GM23338 (cell line): ENCODE measurements at places on chromosomes 12 and 14.

GRCh38 chr12:34607520-34608195 lies 585.4 kb downstream of the ALG10 start:
- no peak for DNase-seq

GRCh38 chr14:62763951-62764350 lies 281.3 kb downstream of the KCNH5 start:
- no peak for DNase-seq

DNA sequence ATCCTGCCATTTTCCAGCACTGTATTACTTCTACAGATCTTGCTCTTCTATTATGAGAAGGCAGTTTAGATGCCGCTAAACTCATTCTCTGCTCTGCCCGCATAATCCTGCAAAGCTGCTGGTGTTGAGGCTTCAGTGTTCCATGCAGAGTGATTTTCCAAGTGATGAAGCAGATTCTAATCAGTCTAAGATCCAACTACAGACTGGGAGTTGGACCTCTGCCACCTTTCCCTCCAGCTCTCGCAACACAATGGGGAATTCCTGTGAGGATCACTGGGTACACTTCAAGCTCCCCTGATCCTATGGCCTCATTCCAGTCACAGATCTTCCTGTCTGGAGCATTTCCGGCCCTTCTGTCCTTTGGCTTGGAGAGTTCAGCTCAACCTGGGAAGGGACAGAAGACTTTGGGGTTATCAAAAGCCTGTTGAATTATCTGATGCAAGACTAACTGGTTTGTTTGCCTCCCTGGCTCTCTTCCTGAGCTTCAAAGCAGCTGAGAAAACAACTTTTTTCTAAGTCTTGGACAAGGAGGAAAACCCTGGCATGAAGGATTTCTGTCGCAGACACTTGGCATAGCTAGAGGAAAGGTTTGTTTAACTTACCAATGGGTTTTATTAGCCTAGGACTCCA lies 333.9 kb downstream of the ZFP36L1 start:
- DNase-seq, result peak; percentile 60

GRCh38 chr12:53060064-53060720 lies 10.3 kb downstream of the TNS2 start:
- no peak for DNase-seq

- peak; percentile 68 for DNase-seq
Observed at GRCh38 chr14:21711360-21711961, 37.8 kb upstream of the OR4E1 start.

GRCh38 chr14:105843444-105844046 lies 317.2 kb downstream of the TMEM121 start:
- no peak for DNase-seq

- DNase-seq, result no peak
Observed at GRCh38 chr14:94751321-94751720, 18.6 kb downstream of the GSC start.

DNA sequence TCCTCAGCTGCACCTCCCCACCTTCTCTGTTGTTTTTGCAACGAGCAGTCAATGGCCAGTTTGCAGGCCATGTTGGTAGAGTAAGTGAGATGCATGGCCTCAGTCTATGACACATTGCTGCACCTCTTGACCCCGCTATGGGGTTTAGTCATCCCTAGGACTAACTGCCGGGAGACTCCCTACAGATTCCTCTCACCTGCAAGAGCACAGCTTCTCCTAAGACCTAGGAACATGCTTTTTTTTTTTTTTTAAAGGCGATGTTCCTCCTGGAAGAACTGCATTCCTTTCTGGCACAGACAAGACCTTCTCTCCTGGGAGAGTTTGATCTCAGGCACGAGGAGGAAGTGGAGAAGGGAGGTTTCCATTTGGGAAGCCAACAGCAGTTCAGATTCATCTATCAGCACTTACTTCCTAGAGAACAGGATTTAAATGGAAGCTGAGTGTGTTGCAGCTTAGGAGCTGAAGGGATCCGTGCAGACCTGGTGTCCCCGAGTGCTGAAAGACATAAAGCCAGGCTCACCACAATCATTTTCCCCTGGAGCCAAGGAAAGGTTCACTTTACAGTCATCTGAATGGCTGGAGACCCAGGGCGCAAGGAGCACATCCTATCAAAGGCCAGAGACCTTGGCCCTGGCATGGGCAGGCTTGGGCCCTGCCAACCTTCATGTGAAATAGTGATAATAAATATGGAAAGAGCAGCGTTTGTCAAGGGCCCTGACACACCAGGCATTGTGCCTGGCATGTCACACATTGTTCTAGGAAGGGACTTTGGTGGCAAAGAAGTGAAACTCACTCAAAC lies 104.1 kb downstream of the LGMN start:
- no peak for DNase-seq

DNA sequence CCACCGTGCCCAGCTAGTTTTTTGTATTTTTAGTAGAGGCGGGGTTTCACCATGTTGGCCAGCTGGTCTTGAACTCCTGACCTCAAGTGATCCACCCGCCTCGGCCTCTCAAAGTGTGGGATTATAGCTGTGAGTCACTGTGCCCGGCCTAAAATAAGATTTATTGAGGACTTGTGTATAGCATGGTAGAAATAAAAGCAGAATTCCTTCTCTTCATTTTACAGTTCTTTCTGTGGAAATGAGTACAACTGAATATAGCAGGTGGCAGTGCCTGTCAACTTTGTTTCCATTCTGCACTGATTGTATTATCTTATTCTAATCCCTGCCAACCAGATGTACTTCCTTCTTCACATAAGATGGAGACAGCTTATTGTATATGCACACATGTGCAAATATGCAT lies 41.0 kb downstream of the DIP2B start:
- DNase-seq, result no peak

GRCh38 chr14:90453401-90453951 lies 56.6 kb downstream of the CALM1 start:
- DNase-seq, result no peak

DNA sequence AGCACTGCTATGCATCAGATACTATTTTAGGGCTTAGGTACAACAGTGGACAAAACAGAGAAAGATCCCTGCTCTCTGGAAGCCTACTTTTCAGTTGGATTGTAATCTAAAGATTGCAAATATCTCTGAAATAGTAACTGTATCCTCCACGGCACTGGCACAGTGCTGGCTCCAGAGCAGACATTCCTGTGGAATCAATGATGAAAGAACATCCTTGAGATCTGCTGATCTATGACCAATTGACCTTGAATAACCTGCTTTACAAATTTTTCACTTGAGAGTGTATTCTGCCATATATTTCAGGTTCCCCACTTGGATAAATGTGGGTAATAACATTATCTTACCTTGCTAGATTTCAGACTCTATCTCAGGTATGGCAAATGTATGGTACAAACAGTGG lies 3.2 kb downstream of the STAB2 start:
- no peak for DNase-seq

GRCh38 chr12:120350576-120351350 lies 18.2 kb downstream of the MSI1 start:
- DNase-seq, result no peak

DNA sequence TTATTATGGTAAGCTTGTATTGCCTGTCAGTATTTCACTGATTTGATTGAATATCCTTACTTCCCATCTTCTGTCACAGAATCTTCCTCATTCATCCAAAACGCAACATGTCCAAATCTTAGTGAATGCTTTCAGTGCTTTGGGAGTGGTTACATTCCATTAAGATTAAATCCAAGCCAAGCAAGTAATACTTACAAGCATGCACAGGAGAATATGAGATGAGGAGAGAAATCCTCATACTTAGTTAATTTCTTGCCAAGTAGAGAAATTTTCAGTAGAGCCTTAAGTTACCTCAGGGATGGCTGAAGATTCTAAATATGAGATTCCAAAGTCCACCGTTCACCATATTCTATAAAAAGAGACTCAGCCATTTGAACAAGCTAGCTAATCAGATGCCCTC lies 316.0 kb downstream of the RAD51B start:
- no peak for DNase-seq

DNA sequence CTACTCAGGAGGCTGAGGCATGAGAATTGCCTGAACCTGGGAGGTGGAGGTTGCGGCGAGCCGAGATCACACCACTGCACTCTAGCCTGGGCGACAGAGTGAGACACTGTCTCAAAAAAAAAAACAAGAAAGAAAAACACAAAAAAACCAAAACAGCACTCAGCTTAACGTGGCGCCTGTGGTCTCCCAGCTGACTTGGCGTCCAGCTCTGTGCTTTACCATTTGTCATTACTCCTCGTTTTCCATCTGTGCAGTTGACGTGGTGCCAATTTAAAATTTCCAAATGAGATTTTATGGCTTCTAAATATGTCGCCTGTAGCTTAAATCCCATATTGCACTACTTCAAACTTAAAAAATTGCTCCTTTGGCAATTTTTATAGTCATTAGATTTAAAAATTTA lies 2.0 kb downstream of the MGP start:
- no peak for DNase-seq

DNA sequence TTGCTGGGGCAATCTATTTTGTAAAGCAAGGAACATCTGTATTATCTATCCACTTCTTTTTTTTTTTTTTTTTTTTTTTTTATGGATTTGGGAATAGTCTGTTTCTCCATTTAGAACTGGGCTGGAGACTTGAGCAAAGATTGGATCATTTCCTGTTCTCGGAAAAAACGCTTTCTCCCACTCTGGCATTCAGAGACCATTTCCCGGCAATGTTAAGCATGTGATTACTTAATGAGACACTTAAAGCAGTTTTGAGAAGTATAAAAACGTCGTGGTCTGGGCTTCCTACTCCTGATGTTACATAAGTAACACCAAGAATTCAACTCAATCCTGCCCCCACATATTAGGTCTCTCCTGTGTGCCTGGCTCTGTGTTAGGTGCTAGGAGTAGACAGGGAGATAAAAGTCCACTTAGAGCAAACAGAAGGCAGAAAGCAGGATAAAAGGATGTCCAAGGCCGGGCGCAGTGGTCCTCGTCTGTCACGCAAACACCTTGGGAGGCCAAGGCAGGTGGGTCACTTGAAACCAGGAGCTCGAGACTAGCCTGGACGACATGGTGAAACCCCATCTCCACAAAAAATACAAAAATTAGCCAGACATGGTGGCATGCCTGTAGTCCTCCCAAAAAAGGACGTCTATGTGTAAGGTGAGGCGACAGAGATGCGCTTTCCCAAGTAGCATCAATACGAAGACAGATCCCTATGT lies 152.1 kb upstream of the GSC start:
- no peak for DNase-seq

DNA sequence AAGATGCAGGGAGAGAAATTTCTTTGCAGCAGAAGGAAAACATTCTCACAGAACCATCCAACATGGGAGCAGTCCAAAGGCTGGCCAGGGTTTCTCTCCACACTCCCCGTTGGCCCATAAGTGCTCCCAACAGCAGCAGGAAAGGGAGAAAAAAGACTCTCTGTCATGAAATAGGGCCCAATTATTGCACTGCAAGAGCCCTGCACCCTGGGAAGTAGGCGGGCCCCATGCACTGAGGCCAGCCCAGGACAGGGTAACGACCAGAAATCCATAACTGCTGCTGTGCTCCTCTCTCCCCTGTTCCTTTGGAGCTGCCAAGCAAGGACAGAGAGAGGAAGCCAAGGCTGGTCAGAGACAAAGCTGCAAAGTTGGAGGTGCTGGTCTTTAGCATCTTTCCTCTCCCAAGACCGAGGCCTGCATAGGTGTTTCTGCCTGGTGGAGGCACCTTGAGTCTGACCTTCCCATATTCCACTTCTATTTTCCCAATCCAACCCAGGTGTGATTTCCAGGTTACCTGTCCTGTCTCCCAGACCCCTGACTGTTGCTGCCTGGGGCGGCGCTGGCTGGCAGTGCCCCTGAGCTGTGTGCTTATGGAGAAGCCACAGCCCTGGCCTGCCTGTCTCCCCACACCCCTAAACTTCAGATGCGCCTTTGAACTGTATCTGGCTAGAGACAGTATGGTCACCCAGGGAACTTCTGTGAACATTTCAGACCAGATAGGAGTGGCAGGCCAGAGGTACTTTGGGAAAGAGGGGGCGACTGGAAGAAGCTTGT lies 6.8 kb downstream of the GALNT16 start:
- no peak for DNase-seq

DNA sequence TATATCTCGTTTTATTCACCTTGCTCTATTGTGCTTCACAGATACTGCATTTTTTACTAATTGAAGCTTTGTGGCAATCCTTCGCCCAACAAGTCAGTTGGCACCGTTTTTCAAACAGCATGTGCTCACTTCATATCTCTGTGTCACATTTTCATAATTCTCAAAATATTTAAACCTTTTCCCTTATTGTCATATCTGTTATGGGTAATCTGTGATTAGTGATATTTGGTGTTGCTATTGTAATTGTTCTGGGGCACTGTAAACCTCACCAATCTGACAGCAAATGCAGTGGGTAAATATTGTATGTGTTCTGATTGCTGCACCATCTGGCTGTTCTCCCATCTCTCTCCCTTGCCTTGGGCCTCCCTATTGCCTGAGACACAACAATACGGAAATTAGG lies 191.3 kb downstream of the BTG1 start:
- DNase-seq, result no peak

DNA sequence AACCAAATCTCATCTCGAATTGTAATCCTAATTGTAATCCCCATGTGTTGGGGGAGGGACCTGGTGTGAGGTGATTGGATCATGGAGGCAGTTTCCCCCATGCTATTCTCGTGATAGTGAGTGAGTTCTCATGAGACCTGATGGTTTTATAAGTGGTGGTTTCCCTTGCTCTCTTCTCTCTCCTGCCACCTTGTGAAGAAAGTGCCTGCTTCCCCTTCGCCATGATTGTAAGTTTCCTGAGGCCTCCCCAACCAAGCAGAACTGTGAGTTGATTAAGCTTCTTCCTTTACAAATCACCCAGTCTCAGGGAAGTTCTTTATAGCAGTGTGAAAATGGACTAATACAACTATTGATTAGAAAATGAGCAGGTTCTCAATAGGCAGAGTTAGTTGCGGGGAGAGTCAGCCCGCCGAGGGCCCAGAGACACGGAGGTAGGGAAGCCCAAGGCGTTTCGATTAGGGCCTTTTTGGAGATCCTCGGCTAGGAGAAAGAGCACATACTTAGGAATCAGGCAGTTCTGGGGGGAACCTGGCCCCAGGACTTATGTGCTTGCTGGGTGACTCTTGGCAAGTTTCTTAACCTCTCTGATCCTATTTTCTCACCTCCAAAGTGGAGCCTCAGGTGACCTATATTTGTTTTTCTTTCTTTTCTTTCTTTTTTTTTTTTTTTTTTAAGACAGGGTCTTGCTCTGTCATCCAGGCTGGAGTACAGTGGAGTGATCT lies 65.7 kb downstream of the MVK start:
- DNase-seq, result no peak

DNA sequence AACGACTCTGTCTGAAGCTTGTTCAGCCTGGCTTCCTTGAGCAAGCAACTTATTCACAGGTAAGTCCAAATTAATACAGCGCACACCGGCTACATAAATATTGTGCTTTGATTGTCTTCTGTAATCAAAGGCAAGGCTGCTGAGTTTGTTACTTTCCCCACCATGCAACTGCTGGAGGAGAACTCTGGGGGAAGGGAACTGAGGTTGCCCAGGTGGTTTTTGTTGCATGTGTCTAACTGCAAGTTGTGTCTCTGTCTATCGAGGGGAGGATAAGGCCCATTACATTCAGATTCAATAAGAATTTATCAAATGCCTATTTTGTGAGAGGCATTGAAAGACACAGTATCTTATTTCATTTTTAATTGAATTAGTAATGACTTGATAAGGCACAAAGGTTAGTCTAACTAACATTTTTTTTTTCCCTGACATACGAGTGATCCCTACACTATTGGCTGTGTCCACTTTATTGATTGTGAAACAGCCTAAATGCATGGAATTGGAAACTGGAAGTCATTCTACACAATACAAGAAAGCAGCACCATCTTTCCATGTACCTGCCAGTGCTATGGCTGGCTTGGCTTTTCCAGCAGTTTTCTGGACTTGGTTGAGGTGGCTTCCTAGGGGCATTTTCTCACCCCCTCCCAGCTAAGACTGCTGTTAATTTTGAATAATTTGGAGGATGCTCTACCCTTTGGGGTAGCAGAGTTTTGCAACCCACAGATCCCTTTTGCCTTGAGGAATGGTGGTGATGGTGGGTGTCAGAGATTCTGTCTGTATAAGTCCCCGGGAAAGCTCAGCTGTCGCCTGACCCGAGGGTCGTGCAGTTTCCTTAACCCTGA lies 951 bp upstream of the CHST11 start:
- no peak for DNase-seq
